BJ (cell line): ENCODE measurements at places on chromosomes 7 and 10.
A peak's percentile ranks its signal among the peaks of the same experiment; 100 is the strongest.

DNA sequence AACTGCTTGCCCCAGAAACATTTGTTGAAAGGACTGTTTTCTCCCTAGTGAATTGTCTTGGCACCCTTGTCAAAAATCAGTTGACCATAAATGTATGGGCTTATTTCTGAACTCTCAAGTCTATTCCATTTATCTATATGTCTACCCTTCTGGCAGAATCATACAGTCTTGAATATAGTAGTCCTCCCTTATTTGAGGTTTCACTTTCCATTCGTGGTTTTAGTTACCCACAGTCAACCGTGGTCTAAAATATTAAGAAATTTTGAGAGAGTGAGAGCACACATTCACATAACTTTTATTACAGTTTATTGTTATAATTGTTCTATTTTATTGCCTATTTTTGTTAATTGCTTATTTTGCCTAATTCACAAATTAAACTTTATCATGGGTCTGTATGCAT lies 17.4 kb upstream of the CEP41 start:
- DNase-seq: no peak

DNA sequence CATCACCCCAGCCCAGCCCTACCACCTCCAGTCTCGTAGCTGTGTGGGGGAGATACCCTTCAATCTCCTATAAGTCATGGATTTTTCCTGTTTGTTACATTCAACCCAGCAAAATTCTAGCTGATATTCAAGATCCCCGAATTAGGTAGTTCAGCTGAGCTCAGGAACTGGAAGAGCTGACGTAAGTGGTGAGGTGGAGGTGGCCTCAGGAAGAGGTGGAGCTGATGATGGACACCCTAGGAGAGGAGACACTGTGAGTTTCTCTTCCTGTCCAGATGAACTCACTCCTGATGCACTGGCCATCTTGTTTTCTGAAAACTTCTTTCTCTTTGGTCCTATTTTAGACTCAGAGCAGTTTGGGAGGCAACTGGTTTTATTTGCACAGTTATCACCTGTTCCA lies 90.5 kb upstream of the PITRM1 start:
- no peak for DNase-seq

- no peak for DNase-seq
Measured at GRCh38 chr10:78301891-78302738, 268.5 kb downstream of the RPS24 start.

GRCh38 chr10:43204042-43204942 lies 62.6 kb downstream of the RASGEF1A start:
- no peak for DNase-seq

GRCh38 chr7:112074464-112074863 lies 131.7 kb downstream of the DOCK4 start:
- no peak for DNase-seq

DNA sequence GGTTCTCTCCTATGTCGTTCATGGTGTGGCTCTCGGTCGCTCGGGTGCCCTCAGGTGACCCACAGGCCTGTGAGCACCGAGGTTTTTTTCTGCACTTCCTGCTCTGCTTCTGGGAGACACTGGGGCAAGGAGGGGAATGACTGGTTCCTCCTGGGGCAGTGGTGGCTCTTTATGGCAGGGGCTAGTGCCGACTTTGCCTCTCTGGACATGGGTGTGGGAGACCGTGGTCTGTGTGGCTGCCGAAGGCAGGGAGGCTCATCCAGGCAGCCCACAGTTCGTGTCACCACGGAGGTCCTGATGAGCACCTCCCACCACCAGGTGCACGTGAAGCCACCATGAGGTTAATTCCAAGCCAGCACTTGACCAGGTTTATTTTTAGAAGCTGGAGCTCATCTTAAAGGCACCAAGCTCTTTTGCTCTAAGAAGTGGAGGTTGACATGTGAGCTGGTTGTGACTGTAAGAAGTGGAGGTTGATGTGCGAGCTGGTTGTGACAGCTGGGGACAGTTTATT lies 24.7 kb upstream of the DPYSL4 start:
- DNase-seq: no peak

DNA sequence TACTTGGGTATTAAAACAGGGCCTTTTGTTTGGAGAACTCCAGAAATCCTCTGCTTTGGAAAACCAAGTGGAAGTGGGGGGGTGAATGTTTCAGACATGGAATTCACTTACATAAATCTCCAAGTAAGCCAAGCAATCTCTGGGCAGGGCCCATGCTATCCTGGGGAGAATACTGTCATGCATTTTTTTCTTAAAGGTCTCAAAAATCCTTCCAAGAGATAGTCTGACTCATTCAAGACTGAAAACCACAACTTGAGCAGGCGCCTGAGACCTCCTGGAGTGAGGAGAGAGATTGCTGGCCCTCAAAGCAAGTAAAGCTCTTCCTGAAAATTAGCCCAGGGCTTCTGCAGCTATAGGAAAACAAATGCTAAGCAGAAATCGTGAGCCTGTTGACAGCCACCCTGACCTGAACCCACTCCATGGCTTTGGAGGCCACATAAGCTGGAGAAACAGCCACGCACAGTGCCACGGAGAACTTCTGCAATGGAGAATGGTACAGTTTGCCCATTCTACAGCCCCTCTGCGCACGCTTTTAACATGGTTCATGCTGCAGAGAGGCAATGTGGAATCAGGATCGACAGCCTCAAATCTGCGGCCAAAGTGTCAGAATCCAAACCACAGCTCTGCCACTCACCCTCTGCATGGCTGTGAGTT lies 203.1 kb upstream of the AUTS2 start:
- peak; percentile 19 for DNase-seq
